ENCODE measurements at places on chromosomes 5 and 9.

DNA sequence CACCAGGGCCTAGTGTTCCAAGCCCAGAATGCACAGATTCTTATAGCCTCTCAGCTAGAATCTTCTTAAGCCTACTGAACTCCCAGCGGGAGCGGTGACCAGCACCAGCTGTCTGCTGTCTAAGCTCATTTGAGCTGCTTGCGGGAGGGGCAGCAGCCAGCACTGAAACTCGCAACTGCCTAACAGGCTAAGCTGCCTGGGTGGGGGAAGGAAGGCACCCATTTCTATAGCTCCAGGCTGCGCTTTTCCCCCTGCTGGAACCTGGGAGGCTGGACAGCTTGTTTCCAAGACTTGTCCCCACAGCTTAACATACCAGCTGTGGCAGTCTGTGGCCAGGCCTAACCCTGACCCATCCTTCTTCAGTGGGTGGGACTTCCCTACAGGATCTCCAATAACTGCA is 512.9 kb downstream of the EFNA5 start:
- no peak for DNase-seq

DNA sequence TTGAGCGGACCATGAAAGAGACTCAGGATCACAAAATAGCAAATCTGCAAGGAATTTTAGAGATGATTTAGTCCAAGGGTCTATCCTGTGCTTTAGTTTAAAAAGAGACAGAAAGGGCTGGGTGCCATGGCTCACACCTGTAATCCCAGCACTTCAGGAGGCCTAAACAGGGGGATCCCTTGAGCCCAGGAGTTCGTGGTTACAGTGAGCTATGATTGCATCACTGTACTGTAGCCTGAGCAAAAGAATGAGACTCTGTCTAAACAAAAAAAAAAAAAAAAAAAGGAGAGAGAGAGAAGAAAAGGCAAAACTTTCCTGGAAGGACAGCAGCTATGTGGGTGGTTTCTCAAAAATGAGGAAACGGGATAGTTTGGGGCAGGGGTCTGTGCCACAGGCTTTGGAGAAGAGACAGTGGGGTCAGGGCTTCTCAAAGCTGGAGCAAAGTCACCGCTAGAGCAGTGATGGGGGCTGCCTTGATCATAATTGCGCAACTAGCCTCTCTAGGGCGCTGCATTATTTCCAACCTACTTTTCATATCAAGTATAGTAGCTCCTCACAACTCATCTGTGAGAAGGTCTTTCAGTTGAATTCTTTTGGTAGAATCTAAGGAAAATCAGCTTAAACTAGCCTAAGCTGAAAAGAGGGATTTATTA is 8.5 kb upstream of the ANKH start:
- DNase-seq, result no peak

DNA sequence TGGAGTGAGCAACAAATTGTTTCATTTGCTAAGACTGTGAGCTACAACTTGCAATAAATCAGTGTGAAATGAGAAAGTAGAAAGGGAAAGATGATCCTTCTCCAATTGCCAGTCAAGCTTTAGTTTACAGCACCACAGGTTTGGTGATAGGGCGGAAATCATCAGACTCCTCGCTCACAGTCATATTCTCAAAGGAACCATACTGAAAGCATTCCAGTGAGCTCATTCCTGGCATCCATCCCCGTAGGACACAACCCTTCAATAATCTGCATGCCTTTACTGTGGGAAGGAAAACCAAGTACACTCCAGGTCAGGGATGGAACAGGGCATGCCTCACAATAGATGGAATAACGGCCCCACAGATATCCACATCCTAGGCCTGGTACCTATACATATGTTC is 80.7 kb downstream of the FSTL4 start:
- DNase-seq, result no peak

- DNase-seq, result peak; percentile 39
These were observed 203.2 kb downstream of the CD180 start for GRCh38 chr5:66993448-66993847.

GRCh38 chr9:96382175-96382574 is 1.3 kb downstream of the SLC35D2 start:
- no peak for DNase-seq

DNA sequence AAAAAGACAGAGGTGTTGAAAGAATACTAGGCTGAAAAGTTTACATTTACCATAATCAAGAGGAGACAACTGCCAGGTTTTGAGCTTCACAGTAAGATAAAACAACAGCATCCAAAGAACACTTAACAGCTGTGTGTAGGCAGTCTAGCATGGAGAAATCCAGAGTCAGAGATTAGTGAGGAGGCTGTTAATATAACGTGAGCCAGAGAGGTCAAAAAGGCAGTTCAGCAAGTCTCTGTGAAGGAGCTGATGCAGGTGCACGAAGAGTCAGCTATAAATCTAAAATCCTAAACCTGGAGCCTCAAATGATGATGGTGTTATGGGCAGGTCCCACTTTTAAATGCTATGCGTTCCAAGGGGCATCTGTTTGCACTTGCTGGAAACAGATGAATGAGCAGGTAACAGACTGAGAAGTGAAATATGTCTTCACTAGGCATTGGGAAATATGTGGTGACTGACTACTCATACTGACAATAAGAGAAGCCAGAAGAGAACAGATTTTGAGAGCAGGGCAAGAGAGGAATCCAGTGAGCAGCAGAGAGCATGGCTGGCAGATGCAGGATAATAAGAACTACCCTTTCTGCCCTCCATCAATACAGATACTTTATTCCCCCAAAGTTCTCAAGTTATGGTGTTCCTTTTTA is 8.7 kb downstream of the APTX start:
- no peak for DNase-seq

DNA sequence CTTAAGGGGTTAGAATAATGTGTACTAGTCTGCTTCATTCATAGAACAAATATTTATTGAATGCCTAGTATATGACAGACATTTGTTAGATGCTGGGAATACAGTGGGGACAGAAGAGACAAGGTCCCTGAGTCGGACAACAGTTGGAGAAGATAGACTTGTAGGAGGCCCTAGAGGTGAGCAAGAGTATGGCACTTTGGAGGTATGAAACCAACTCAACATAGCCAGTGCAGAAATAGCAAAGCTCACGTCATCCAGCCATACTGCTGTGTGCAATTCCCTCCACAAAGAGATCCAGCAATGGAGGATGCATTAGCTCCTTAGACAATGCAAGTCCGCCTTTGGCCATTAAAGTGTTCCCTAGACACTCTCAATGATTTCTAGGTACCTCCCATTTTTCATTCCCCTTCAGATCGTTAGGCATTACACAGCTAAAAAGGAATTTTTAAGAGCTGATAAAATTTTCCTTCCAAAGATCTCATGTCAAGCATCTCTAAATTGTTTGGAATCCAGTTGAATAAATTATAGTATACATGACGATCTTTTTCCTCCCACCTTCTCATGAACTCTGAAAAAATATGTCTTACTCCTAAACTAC is 1949.6 kb upstream of the WWC1 start:
- peak; percentile 50 for DNase-seq

GRCh38 chr9:135644631-135645218 is 5.4 kb upstream of the GLT6D1 start:
- peak; percentile 21 for DNase-seq

GRCh38 chr5:149807176-149807575 is 77.1 kb downstream of the PPARGC1B start:
- no peak for DNase-seq

- DNase-seq, result no peak
These were observed 158.0 kb upstream of the LHFPL2 start for GRCh38 chr5:78806544-78806943.

GRCh38 chr9:4106760-4107143 is 193.1 kb downstream of the GLIS3 start:
- no peak for DNase-seq

GRCh38 chr5:124888622-124889485 is 142.4 kb upstream of the ZNF608 start:
- peak; percentile 34 for DNase-seq

- no peak for DNase-seq
These were observed 349.1 kb downstream of the ZNF608 start for GRCh38 chr5:124397317-124397716.

GRCh38 chr9:72926506-72926905 is 26.3 kb downstream of the ALDH1A1 start:
- no peak for DNase-seq

DNA sequence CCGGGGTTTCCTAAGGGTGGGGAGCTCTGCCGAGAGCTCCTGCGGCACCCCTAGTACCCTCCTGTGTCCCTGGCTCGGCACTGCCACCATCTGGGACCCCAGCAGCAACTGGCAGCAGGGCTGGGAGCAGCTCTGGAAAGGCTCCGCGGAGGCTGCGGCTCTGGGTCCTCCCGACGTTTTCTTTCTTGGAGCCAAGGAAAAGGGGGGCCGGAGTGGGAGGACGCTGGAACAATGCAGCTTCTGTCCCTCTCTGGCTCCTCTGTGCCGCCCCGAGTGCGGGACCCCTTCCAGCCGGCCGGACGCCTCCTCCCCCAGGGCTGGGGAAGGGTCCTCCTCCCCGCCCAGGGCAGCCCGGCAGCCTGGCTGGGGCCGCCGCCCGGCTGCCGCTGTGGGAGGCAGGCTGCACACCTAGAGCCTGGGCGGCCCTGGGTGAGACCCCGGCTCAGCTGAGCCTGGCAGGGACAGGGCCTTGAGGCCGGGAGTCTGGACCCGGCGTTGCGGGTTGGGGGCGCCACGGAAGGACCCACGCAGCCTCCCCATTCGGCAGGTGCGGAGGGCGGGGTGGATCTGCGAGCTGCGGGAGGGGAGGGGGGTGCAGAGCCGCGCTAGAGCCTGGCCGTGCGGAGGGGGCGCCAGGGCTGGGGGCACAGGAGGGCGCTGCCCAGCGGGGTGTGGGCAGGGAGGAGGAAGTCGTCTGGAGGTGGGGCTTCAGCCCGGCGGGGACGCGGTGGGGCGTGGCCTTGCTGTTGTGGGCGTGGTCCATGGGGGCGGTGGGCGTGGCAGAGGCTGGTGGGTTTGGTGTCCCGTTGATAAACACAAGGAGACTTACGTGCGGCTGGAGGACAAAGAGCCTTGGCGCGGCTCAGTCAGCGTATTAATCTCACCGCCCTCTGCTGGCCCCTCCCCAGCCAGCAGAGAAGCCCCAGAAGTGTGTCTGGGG is 15.1 kb downstream of the GPSM1 start:
- peak; percentile 65 for DNase-seq

GRCh38 chr5:107665036-107665570 is 5.6 kb downstream of the EFNA5 start:
- no peak for DNase-seq

GRCh38 chr9:130499804-130500263 is 55.1 kb downstream of the ASS1 start:
- DNase-seq, result peak; percentile 99

DNA sequence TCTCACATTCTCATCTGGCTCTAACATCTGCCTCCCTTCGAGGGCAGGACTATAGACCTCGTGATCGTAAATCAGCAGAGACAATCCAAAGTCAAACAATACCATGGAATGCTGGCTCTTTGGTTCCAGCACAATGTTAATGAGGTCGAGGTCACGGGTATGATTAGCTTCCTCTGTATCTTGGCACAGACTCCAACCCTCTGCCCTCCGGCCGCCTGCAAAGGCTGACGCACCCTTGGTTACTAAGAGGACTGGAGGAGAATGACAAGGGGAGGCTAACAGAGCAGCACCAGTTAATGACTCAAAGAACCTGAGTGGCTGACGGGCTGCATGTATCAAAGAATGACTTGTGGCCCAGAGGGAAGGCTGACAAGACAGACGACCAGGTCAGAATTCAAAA is 10.1 kb downstream of the LHFPL2 start:
- peak; percentile 83 for DNase-seq

DNA sequence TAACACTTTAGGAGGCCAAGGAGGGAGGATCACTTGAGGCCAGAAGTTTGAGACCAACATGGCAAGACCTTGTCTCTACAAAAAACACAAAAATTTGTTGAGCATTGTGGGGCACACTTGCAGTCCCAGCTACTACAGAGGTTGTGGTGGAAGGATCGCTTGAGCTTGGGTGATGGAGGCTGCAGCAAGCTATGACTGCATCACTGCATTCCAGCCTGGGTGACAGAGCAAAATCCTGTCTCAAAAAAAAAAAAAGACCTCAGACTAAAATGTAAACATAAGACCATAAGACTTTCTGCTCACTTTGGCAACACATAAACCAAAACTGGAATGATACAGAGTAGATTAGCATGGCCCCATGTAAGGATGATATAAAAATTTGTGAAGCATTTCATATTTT is 24.6 kb upstream of the NANS start:
- DNase-seq, result no peak

- DNase-seq, result no peak
These were observed 129.2 kb downstream of the ZNF462 start for GRCh38 chr9:106992186-106992585.

GRCh38 chr5:133667217-133667616 is 54.9 kb upstream of the FSTL4 start:
- DNase-seq, result no peak

DNA sequence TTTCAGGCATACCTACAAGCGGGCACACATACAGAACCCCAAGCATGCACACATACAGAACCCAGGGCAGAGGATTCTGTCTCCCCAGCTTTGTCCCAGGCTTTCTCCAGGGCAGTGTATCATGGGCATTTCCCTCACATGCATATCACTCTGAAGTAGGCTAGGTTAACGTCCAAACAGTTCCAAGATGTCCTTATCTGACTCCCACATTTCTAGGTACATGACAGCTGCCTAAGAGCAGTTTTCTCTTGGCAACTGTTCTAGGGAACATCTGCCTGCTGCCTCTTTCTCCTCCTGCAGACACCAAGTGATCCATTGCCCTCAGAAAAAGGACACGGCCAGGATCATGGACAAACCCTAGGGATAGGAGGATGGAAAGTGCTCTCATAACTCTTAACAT is 84.9 kb upstream of the NR3C1 start:
- no peak for DNase-seq

GRCh38 chr9:129361196-129361595 is 183.1 kb upstream of the IER5L start:
- no peak for DNase-seq

- DNase-seq, result no peak
These were observed 144.0 kb upstream of the ZNF462 start for GRCh38 chr9:106718936-106719335.

- no peak for DNase-seq
These were observed 384.4 kb downstream of the TMEM167A start for GRCh38 chr5:82692826-82693225.

Measured in DMS53 (cell line).